ENCODE measurements at places on chromosomes 6 and 20. TPM values are rescaled to one million over a fixed set of nuclear protein-coding genes. Genes with fewer than 3 reads are reported as not detected.

BANF2 gene
- not detected for total RNA-seq

PRKN gene
- total RNA-seq = 0.60 TPM

OR2H2 gene
- total RNA-seq = not detected

MCHR2 gene
- not detected for total RNA-seq

PAK5 gene
- total RNA-seq = not detected

PNPLA1 gene
- not detected for total RNA-seq

APMAP gene
- total RNA-seq = 105 TPM

MCCD1 gene
- total RNA-seq = not detected

RAET1L gene
- total RNA-seq = not detected

NXT1 gene
- total RNA-seq = 27.1 TPM

ERVFRD-1 gene
- total RNA-seq = not detected

TBC1D7 gene
- total RNA-seq = 26.6 TPM

DNA sequence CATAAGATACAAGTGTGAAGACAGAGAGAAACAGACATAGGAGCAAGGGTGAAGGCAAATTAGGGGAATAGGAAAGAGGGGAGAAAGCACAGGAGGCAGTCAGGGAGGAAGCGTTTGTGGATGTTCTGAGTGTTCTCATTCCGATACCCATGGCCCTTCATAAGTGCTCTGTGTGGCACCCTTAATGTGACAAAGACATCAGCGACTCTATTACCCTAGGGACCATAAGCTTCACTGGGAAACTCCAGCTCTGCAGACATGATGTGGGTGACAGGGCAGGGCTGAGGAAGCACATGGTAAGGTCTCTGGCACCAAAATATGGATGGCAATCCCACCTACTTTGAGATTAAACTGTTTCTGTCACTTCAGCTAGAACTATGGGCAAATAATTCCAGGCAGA is 33.0 kb downstream of the F13A1 start:
- no peaks in the 10 kb centered on the region for H3K27me3 ChIP-seq
- H3K36me3 ChIP-seq = no peaks in the 10 kb centered on the region
- no peaks in the 10 kb centered on the region for H3K4me1 ChIP-seq
- H3K4me3 ChIP-seq = no peak overlapping the region
- no peak overlapping the region for H3K27ac ChIP-seq

GRCh38 chr6:50198245-50198644 is 148.5 kb upstream of the DEFB112 start:
- no peak for DNase-seq
- H3K4me1 ChIP-seq = no peaks in the 10 kb centered on the region
- no peak overlapping the region for H3K4me3 ChIP-seq
- H3K36me3 ChIP-seq = no peaks in the 10 kb centered on the region

- H3K4me1 ChIP-seq = no peaks in the 10 kb centered on the region
- no peaks in the 10 kb centered on the region for H3K36me3 ChIP-seq
- no peak overlapping the region for H3K4me3 ChIP-seq
- no peak for DNase-seq
These were observed 31.4 kb downstream of the LINC00237 start for GRCh38 chr20:21074605-21075336.

- no peaks in the 10 kb centered on the region for H3K36me3 ChIP-seq
- H3K27me3 ChIP-seq = no peaks in the 10 kb centered on the region
- H3K4me1 ChIP-seq = no peaks in the 10 kb centered on the region
- no peak overlapping the region for H3K4me3 ChIP-seq
These were observed 206.6 kb downstream of the ZMYND8 start for GRCh38 chr20:47149939-47150338.

DNA sequence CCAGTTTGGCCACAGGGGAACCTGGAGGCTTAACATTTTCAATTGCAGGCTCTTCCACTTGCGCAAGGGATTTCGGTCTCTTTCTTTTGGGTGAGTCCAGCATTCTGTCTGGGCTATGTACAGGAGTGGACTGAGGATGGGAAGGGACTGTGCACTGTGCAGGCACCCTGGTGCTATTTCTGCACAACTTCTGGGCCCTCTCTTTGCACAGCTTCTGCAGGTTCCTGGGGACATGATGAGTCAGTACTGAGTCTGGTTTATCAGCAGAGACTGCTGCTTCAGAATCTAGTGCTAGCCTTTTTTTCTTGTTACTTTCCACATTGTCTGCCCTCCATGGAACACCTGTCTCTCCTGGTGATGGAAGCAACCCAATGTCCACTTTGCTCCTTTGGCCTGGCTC is 78.5 kb upstream of the ASF1A start:
- H3K4me1 ChIP-seq = no peaks in the 10 kb centered on the region
- H3K36me3 ChIP-seq = peaks cover 4% of the 10 kb centered on the region

DNA sequence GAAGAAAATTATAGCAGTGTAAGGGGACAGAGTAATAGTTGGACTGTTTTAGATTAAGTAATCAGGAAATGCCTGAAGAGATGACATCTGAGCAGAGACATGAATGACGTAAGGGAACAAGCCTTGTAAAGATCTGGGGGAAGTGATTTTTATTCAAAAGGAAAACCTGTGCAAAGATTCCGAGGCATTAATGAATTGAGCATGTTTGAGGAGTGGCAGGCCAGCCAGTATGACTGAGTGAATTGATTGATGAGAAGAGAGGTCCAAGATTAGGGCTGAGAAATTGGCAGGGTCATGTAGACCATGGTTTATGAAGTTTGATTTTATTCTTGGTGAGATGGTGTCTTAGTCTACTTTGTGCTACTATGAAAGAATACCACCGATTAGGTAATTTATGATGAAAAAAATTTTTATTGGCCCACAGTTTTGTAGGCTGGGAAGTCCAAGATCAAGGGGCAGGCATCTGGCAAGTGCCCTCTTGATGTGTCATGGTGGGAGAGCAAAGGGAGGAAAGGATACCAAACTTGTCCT is 95.1 kb downstream of the LIN28B start:
- H3K4me3 ChIP-seq = no peak overlapping the region
- peak; percentile 84 for DNase-seq
- no peaks in the 10 kb centered on the region for H3K36me3 ChIP-seq
- H3K4me1 ChIP-seq = peaks cover 14% of the 10 kb centered on the region

- H3K36me3 ChIP-seq = no peaks in the 10 kb centered on the region
- no peak for DNase-seq
- no peak overlapping the region for H3K27ac ChIP-seq
- H3K27me3 ChIP-seq = no peaks in the 10 kb centered on the region
These were observed 4.8 kb downstream of the OR12D1 start for GRCh38 chr6:29419516-29419915.

DNA sequence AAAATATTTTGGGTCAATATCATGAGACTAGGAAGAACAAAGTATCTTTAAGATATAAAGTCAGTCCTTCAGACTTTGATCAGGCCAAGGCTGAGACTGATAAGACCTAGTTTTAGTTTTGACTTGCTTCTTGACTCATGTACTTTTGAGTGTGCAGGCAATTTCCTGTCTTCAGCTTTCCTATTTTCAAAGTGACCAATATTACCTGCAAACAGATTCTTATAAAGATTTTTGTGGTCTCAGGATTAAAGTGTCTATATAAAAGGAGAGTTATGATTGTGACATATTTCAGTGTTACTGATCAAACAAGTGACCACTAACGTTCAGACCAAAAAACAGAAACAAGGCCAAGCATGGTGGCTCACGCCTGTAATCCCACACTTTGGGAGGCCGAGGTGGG is 36.0 kb upstream of the AKIRIN2 start:
- DNase-seq = no peak
- H3K36me3 ChIP-seq = no peaks in the 10 kb centered on the region
- no peaks in the 10 kb centered on the region for H3K27me3 ChIP-seq
- no peak overlapping the region for H3K27ac ChIP-seq
- no peak overlapping the region for H3K4me3 ChIP-seq

- no peak overlapping the region for H3K27ac ChIP-seq
- no peak overlapping the region for H3K4me3 ChIP-seq
- H3K36me3 ChIP-seq = no peaks in the 10 kb centered on the region
- no peaks in the 10 kb centered on the region for H3K4me1 ChIP-seq
These were observed 10.5 kb upstream of the ZNF334 start for GRCh38 chr20:46523696-46524328.

- H3K4me3 ChIP-seq = no peak overlapping the region
- no peak for DNase-seq
- H3K36me3 ChIP-seq = no peaks in the 10 kb centered on the region
These were observed 205.2 kb downstream of the KIF16B start for GRCh38 chr20:16367948-16368560.

GRCh38 chr6:20444786-20445271 is 43.1 kb downstream of the E2F3 start:
- H3K4me3 ChIP-seq = no peak overlapping the region
- DNase-seq = no peak
- H3K27ac ChIP-seq = no peak overlapping the region
- no peaks in the 10 kb centered on the region for H3K36me3 ChIP-seq
- peaks cover 4% of the 10 kb centered on the region for H3K4me1 ChIP-seq

DNA sequence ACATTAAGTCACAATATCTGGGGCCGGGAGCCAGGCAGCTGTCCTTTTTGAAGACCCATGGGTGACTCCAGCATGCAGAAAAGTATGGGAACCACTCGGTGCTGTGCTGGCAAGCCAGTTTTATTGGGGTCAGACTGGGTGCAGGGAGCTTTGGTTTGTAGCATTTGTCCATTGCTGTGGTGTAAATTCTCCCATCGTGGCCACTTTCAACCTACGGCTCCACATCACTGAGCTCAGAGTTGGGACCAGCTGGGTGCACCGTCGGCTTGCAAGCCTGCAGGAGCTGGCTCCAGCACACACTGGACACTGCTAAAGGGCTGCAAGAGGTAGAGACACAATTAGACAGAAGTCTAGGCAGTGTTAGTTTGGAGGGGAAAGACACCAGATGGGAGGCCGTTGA is 66.9 kb downstream of the SYNJ2 start:
- H3K36me3 ChIP-seq = peaks cover 30% of the 10 kb centered on the region
- no peaks in the 10 kb centered on the region for H3K4me1 ChIP-seq
- no peak overlapping the region for H3K27ac ChIP-seq
- H3K4me3 ChIP-seq = no peak overlapping the region

- no peaks in the 10 kb centered on the region for H3K4me1 ChIP-seq
- no peaks in the 10 kb centered on the region for H3K36me3 ChIP-seq
- no peak overlapping the region for H3K4me3 ChIP-seq
- DNase-seq = no peak
These were observed 29.4 kb downstream of the THBS2 start for GRCh38 chr6:169224185-169224695.

- no peak for DNase-seq
- no peaks in the 10 kb centered on the region for H3K4me1 ChIP-seq
- H3K27me3 ChIP-seq = no peaks in the 10 kb centered on the region
- H3K36me3 ChIP-seq = peaks cover 29% of the 10 kb centered on the region
- no peak overlapping the region for H3K4me3 ChIP-seq
These were observed 38.6 kb downstream of the GHRH start for GRCh38 chr20:37223053-37223452.

GRCh38 chr20:16916165-16916564 is 168.0 kb downstream of the OTOR start:
- no peaks in the 10 kb centered on the region for H3K36me3 ChIP-seq
- no peak overlapping the region for H3K4me3 ChIP-seq
- H3K4me1 ChIP-seq = no peaks in the 10 kb centered on the region
- no peak for DNase-seq

GRCh38 chr6:127686084-127686483 is 109.1 kb downstream of the C6orf58 start:
- DNase-seq = no peak
- no peaks in the 10 kb centered on the region for H3K36me3 ChIP-seq
- no peak overlapping the region for H3K27ac ChIP-seq

DNA sequence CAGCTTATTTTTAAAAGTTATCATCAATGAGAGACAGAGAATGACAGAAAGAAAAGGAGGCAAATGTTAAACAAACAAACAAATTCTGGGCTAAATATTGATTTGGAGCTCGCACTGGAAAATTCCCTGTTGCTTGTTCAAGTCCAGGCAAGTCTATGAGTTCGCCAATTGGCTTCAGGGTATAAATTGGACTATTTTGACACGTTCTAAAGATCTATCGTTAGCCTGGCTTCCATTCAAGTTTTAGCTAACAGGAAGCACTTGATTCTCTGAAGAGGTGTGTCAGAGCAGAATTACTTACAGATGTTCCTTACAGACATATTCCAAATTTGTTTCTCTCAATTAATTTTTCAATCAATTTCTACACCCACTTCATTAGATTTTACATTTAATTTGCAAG is 15.8 kb upstream of the RFPL4B start:
- H3K27ac ChIP-seq = no peak overlapping the region
- no peaks in the 10 kb centered on the region for H3K36me3 ChIP-seq
- H3K4me3 ChIP-seq = no peak overlapping the region
- H3K4me1 ChIP-seq = peaks cover 19% of the 10 kb centered on the region

DNA sequence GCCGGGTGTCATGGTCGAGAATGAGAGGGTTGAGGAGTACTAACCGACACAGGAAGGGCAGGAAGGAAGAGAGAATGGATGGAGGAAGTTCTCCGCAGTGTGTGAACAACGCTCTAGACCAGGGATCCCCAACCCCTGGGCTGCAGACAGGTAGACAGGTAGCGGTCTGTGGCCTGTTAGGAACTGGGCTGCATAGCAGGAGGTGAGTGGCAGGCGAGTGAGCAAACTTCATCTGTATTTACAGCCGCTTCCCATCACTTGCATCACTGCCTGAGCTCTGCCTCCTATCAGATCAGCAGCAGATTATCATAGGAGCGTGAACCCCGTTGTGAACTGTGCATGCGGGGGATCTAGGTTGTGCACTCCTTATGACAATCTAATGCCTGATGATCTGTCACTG is 62.0 kb downstream of the SULF2 start:
- no peaks in the 10 kb centered on the region for H3K27me3 ChIP-seq
- DNase-seq = no peak
- H3K27ac ChIP-seq = no peak overlapping the region
- H3K4me3 ChIP-seq = no peak overlapping the region
- no peaks in the 10 kb centered on the region for H3K36me3 ChIP-seq

- H3K4me3 ChIP-seq = no peak overlapping the region
- H3K27ac ChIP-seq = no peak overlapping the region
- H3K4me1 ChIP-seq = no peaks in the 10 kb centered on the region
- no peak for DNase-seq
These were observed 61.7 kb upstream of the NOX3 start for GRCh38 chr6:155517294-155517693.

GRCh38 chr20:25399037-25399430 is 8.4 kb upstream of the ABHD12 start:
- no peak overlapping the region for H3K27ac ChIP-seq
- H3K4me3 ChIP-seq = no peak overlapping the region
- H3K4me1 ChIP-seq = no peaks in the 10 kb centered on the region
- no peaks in the 10 kb centered on the region for H3K36me3 ChIP-seq
- peak; percentile 79 for DNase-seq

DNA sequence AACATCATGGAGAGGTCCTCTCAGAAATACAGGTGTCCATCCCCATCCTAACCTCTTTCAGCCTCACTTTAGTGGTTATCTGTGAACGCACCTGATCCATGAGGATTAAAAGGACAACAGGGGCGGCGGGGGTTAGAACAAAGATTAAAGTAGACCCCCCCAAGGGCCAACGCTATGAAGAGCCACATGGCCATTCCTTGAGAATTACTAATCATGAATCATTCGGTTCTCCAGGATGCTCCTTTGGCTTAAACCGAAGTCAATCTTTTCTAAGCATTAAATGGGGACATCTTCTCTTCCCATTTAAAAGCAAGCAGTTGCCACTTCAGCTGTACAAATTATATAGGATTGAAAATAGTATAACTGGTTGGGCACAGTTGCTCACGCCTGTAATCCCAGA is 212.4 kb downstream of the GMPR start:
- no peak for DNase-seq
- H3K4me1 ChIP-seq = no peaks in the 10 kb centered on the region
- H3K27ac ChIP-seq = no peak overlapping the region
- no peak overlapping the region for H3K4me3 ChIP-seq
- H3K36me3 ChIP-seq = no peaks in the 10 kb centered on the region

GRCh38 chr6:109024784-109025183 is 69.9 kb downstream of the SESN1 start:
- H3K4me1 ChIP-seq = no peaks in the 10 kb centered on the region
- no peak overlapping the region for H3K27ac ChIP-seq
- H3K36me3 ChIP-seq = no peaks in the 10 kb centered on the region
- H3K4me3 ChIP-seq = no peak overlapping the region
- DNase-seq = no peak
